ENCODE measurements at places on chromosomes 5 and 9.
A peak's percentile ranks its signal among the peaks of the same experiment; 100 is the strongest.

DNA sequence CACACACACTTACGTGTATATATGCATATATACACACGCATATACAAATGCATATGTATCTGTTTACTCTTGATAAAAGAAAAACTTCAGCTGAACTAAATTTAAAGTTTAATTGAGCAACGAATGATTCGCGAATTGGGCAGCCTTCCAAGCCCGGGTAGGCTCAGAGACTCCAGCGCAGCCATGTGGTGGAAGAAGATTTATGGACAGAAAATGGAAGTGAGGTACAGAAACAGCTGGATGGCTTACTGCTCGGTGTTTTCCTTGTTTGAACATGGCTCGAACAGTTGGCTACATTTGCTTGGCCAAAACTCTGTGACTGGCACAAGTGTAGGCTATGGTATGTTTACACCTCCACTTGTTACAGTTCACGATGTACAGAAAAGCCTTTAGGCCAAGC lies 239.3 kb upstream of the PRDM9 start:
- peak; percentile 93 for DNase-seq

DNA sequence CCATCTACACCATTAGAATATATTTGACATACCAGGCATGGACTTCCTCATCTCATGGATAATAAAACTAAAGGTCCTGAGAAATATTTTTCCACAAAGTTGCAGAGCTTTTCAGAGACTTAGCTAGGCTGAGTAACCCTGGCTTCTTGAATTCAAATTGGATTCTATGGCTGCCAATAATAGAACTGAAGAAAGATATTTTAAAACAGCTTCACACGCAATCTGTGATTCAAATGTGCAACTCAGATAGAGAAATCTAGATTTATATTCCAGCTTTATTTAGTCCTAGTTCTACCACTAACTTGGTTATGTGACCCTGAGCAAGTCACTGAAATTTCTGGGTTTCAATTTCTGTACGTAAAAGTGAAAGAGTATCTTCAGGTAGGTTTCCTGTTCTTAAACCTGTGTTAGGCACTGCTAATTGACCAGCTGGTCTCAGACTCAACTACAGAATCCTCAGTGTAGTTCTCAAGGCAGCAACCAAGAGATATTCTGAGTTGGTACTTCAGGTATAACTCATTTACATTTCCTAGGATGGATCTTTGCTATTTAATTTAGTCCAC lies 235.3 kb downstream of the GABRB2 start:
- no peak for DNase-seq

- no peak for DNase-seq
These were observed 26.7 kb upstream of the XPA start for GRCh38 chr9:97723819-97724218.

DNA sequence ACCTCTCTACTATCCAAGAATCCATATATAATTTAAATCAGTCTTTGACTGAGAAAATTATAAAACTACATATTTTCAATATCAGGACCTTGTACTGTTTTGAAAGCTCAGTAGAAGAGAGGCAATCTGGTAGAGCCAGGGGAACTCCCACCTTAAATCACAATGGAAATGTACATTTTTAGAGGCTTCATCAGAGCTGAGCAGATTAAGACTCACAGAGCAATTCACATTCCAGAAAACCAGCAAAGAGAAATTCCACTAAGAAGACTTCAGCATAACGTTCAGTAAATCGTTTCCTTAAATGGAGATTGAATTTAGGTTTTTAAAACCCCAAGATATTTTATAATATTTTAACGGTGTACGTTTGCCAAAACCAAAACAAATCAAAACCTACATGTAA lies 227.8 kb upstream of the TRPM3 start:
- no peak for DNase-seq

DNA sequence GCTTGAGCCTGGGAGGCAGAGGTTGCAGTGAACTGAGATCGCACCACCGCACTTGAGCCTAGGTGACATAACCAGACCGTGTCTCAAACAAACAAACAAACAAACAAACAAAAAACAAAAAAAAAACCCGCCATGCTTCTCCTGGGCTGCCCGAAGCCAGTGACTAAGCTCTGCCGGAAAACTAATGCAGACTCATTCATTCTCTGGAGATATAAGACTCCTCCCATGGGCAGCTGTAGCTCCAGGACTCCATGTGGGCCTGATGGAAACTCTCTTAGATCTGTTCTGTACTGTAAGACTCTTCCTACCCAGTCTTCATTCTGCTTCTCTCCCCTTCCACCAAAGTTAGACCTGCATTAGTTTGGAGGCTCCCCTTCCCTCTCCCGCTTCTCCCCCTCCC lies 11.1 kb downstream of the GLDC start:
- no peak for DNase-seq

- DNase-seq: no peak
These were observed 99.4 kb downstream of the RMI1 start for GRCh38 chr9:84079994-84080393.

DNA sequence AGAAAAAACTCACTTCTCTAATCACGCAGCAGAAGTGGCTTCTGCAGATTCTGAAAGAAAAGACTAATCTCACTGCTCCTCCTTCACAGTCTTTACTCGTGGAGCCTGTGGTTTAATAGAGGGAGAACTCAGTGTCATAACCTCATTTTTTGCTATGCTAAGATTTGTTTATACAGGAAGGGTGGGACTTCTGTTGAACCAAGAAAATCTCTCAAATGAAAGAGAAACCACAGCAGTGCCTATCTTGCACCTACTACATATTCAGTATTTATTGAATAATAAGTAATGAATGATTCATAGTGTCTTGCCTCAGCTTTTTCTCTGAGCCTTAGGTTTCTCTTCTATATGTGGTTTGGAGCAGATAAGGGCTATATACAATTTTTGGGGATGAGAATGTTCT lies 136.1 kb upstream of the DMAC1 start:
- no peak for DNase-seq

GRCh38 chr5:126438267-126438666 lies 15.1 kb downstream of the GRAMD2B start:
- no peak for DNase-seq

GRCh38 chr5:81854485-81854884 lies 103.6 kb upstream of the SSBP2 start:
- DNase-seq: peak; percentile 72

DNA sequence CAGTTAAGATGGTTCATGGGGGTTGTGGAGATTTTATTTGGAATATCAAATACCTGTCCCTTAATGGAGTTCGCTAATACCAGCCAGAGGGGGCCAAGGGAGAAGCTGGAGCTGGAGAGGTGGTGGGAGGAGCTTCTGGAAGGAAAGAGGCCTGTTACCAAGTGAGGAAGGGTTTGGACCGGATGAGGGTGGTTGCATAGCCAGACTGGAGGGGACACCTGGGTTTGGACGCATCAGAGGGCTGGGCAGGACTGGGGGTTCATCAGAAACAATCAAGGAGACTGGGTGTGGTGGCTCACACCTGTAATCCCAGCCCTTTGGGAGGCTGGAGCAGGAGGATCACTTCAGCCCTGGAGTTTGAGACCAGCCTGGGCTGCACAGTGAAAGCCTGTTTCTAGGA lies 111.8 kb upstream of the IER5L start:
- DNase-seq: no peak

DNA sequence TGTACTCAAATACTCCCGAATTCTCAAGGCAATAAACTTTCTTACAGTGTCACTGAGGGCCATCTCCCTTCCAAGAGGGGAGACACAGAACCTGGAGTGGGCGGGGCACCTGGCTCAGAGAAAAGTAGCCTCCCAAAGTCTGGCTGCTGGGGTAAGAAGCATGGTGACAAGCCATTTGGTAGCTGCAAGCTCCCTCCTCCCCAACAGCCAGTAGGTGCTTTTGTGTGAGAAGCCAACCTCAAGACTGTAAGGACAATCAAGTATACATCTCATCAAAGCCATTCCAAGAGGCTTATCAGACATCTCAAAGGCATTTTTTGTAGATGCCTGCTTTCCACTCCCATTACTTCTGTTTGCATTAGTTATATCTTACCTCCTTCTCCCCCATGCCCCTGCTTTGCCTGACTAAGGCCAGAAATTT lies 1.4 kb downstream of the DAB2 start:
- no peak for DNase-seq

DNA sequence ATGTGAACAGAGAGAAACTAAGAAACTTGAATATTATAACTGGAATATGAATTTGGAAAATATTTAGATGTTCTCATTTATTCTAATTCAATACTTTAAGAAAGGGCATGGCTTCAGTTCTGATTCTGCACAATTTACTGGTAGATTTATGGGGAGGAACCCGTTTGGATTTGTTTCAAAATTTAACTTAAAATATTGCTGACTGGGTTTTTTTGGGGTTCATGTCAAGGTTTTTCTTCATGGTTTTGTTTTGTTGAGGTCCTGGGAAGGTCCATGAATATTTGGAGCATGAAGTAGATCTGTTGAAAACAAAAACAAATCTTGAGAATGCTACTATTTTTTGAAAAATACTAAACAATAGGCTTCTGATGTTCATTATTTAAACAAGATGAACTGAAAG lies 214.7 kb downstream of the PIK3R1 start:
- DNase-seq: no peak

DNA sequence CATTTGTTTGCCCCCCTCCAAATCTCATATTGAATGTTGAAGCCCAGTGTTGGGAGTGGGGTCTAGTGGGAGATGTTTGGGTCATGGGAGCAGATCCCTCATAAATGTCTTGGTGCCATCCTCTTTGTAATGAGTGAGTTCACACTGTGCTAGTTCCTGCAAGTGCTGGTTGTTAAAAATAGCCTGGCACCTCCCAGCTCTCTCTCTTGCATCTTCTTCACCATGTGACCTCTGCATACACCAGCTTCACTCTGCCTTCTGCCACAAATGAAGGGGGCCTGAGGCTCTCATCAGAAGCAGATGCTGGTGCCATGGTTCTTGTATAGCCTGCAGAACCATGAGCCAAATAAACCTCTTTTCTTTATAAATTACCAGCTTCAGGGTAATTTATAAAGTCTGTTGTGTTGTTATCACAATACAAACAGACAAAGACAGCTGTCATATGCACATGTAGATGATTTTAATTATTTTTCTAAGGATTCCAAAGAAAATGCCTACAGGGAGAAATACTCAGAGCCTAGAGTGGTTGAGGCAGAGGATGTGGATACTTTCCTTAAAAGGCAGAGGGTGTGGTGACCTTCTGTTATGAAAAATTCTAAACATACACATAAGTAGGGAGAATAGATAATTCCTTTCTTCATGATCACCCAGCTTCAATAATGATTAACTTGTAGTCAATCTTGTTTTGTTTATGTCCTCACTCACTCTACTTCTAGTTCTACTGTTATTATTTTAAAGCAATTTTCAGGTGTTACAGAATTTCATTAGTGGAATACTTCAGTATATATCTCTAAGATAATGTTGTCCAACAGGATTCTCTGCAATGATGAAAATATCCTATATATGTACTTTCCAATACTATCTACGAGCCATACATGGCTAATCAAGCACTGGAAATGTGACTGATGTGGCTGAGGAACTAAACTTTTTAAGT lies 75.1 kb upstream of the RANBP6 start:
- DNase-seq: no peak

GRCh38 chr9:74391816-74392215 lies 105.3 kb upstream of the RORB start:
- DNase-seq: no peak

DNA sequence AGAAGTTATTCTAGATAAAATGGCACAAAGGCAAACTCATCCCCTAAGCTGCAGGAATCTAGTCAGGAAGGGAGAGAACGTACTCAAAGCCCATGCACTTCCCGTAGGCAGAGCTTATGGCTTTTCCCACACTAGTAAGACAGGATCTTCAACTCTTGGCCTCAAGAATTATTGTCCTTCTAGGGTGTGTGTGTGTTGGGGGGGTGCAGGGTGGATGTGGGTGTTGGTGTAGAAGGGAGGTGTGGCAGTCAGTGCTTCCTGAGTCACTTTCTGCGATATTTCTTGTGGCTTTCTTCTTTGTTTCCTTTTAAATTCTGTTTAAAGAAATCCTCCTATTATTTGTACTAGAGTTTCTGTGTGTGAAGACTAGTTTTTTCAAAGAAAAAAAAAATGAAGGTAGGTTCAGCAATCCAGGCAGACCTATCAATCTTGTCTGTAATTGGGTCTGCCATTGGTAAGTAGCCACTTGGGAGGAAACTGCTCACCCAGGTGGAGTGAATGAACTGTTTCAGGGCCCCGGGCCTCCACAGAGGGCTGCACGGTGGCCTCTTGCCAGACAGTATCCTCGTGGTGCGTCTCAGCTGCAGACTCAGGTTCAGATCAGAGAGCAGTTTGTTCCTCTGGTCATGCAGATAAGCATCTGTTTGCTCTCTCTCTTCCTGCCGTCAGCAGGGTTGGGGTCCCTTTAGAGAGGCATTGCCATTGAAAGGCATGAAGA lies 131.9 kb downstream of the NPR3 start:
- no peak for DNase-seq

GRCh38 chr5:28110781-28111180 lies 1072.4 kb upstream of the CDH9 start:
- no peak for DNase-seq

GRCh38 chr5:66213533-66213932 lies 69.4 kb downstream of the SREK1 start:
- DNase-seq: no peak

- DNase-seq: no peak
These were observed 2032.3 kb downstream of the EFNA5 start for GRCh38 chr5:105638437-105638836.

GRCh38 chr5:79011219-79011836 lies 26.2 kb upstream of the ARSB start:
- DNase-seq: no peak

GRCh38 chr9:89347651-89348050 lies 29.4 kb downstream of the SECISBP2 start:
- DNase-seq: no peak

DNA sequence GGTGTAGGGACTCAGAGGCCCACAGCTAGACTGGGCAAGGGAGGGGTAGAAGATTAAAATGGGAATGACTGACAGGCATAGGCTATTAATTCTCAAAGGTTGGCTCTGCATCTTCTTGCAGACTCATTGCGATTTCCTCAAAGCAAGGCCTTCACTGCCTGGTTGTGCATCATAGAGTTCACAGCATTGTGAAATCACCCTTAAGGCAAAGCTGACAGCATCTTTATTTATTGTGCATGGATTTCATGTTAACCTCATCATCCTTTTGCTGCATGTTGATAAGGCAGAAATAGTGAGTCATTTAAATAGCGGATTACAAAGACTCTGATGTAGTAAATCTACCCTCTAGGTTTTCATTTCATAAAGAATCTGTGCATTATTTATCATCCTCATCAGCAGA lies 13.6 kb upstream of the PALM2AKAP2 start:
- no peak for DNase-seq

- DNase-seq: no peak
These were observed at the start of gene IL31RA for GRCh38 chr5:55850839-55851674. Gene IL31RA, plus strand, starts transcription at chr5:55851357. Its CDS starts 214 bp downstream, at chr5:55851571.

DNA sequence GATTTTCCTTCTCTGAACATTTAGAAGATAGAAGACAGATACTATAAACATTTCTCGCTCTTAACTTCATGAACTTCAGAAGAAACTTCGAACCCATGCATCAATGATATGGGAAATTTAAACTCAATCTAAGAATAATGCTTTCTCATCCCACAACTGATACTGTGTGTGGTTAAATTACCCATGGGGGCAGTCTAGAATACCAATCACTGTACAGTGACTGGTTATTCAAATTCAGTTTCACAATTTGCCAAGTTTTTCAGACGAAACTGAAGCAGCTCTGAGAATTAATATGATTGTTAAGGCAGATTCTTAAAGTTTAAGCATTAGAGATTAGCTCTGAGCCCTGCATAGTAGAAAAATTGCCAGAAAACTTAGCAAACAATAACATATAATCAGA lies 431.0 kb downstream of the SH3GL2 start:
- DNase-seq: no peak
